ENCODE measurements at places on chromosomes 12 and 14.

DNA sequence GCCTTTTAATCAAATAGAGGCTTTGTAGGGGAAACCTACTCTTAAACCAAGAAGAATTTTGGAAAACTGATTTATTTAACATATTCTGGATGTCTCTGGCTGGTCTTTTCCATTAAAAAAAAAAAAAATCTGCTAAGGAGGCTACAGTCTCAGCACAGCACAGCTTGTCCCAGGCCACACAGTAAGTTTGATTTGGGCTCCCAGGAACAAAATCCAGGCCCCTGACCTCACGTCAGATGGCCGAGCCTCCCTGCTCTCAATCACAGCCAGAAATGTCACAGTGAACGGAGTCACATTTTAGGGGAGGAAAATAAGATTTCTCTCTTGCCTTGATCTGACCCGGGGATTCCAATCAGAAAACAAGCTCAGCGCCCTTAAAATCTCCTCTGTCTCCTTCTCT, 72.9 kb upstream of the TBX5 start:
- DNase-seq = no peak

DNA sequence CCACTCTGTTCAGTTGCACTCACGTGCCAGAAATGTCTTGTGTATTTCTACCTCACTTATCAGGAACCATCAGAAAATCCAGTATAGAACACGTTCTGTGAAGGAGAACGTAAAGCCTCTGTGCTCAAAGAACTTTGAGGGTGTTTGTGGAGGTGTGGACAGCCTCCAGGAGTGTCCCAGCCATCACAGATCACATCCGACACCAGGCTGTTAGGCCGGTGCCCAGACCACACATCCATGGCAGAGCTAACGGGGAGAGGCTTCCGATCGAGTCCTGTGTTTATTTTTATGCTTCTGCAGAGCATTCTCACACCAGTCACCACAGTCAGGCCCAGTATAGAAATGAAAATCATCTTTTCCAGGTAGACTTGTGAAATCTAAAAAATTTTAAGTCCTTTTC, 53.6 kb downstream of the TPCN1 start:
- DNase-seq = no peak

DNA sequence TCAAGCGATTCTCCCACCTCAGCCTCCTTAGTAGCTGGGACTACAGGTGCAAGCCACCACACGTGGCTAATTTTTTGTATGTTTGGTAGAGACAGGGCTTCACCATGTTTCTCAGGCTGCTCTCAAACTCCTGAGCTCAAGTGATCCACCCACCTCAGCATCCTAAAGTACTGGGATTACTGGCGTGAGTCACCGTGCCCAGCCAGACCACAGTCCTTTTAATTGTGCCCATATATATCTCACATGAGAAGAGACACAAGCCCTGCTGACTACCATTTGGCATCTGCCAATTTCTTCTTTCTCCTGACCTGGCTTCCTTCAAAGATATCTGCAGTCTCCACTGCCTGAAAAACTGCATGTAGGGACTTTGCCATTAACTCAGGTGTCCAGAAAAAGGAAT, 142.5 kb downstream of the DPY19L2 start:
- DNase-seq = no peak

GRCh38 chr12:114679942-114680341, 4.0 kb downstream of the TBX3 start:
- no peak for DNase-seq

GRCh38 chr14:82091097-82091496, 557.4 kb upstream of the SEL1L start:
- no peak for DNase-seq

GRCh38 chr12:111353603-111354295, 15.1 kb downstream of the PHETA1 start:
- DNase-seq = no peak

- no peak for DNase-seq
Measured at GRCh38 chr14:20820063-20820904, 17.6 kb upstream of the RNASE1 start.

GRCh38 chr14:50734950-50735695, 67.0 kb upstream of the SAV1 start:
- no peak for DNase-seq

DNA sequence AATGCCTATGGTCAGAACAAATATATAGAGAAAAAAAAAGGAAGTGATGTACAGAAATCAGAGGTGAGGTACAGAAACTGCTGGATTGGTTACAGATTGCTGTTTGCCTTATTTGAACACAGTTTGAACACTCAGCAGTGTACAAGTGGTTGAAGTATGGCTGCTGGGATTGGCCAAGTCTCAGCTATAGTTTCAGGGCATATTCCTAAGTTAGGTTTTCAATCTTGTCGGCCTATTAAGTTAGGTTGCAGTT, 146.4 kb downstream of the LLPH start:
- no peak for DNase-seq

DNA sequence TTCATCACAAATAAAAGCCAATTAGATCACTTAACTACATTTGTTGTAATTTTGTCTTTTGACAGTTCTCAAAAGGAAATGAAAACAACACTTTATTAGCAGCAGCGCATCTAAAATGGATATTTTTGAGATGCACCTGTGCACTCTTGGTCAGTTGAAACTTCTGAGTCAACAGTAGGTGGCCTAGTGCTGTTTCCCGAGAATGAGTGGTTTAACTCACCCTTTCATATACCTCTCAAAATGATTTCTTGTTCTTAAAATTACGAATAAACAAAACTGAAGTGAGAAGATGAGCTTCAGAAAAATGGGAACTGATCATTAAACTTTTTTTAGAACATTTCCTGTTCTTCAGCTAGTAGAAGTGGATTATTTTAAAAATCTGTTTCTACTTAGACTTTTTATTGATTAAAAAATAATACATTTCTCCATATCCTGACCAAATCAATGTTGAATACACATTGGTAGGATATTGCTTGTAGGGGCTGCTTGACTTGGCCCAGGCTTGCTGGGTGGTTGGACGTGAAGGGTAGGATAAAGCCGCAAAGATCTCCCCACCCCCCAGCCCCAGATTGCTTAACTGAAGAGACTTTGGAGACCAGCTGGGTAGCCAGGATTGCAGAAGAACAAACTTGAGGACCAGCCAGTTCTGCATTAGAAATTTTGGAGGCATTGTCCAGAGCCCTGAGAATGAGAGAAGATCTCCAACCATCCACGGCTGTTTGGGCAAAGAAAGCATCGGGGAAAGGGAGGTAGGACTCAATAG, 22.3 kb upstream of the STK38L start:
- no peak for DNase-seq

- DNase-seq = no peak
Measured at GRCh38 chr12:47394070-47394469, 311.8 kb downstream of the RPAP3 start.

GRCh38 chr14:39369029-39369428, 63.2 kb downstream of the FBXO33 start:
- DNase-seq = no peak

- no peak for DNase-seq
Measured at GRCh38 chr12:104155711-104156555, 17.9 kb upstream of the NFYB start.

- DNase-seq = no peak
Measured at GRCh38 chr12:46507766-46508165, 135.2 kb upstream of the SLC38A2 start.

GRCh38 chr12:118120579-118121363, 15.2 kb upstream of the PEBP1 start:
- DNase-seq = peak; percentile 15

GRCh38 chr14:20539906-20540305, 20.9 kb downstream of the RNASE9 start:
- DNase-seq = no peak

DNA sequence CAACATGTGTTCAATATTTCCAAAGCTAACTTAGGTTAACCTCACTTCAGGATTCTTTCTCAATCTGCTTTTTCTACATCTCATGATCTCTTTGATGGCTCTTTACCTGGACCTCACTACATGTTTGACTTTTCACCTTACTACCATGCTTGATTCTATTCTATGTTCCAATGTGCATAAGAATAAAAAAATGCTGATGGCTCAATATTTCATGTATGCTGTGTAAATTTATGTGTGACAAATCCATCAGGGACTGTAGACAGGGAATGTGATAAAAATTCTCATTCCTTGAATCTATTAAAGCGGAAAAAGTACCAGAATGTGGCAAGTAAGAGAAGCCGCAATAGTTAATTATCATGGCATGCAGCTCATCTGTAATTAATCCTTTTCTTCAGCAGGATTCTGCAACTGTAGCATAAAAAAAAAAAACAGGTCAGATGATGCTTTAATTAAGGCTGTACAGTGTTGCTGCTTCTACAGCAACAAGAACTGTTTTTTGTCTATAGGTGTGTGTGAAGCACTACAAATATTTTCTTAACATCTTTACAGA, 276.9 kb upstream of the PRKD1 start:
- no peak for DNase-seq

DNA sequence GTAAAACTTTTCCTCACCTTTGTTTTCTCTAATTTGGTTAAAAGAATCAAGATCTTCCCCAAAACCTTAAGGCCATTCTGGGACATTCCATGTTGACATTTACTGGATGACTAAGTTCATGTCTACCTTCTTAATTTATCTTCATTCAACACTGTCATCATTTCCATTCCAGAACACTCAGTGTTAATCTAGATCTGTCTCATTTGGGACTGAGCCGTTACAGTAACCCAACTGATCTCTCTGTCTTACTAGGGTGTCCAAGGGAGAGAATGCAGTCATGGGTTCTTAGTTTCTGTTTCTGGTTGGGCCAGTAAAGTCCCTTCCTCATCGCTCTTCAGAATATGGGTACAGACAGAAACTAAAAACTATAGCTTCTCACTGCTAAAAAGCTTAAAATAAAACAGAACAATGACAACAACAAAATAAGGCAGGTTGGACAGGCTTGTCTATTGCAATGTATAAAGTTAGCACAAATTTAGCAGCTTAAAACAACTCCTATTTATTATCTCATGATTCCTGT, 144.8 kb downstream of the ASCL1 start:
- no peak for DNase-seq

- no peak for DNase-seq
Measured at GRCh38 chr12:46711756-46712155, 114.0 kb downstream of the SLC38A4 start.

- no peak for DNase-seq
Measured at GRCh38 chr12:40691913-40692764, at the start of gene CNTN1. TSS of gene CNTN1 (plus strand) at chr12:40692439.

GRCh38 chr12:10701131-10701681, 21.9 kb downstream of the YBX3 start:
- no peak for DNase-seq

DNA sequence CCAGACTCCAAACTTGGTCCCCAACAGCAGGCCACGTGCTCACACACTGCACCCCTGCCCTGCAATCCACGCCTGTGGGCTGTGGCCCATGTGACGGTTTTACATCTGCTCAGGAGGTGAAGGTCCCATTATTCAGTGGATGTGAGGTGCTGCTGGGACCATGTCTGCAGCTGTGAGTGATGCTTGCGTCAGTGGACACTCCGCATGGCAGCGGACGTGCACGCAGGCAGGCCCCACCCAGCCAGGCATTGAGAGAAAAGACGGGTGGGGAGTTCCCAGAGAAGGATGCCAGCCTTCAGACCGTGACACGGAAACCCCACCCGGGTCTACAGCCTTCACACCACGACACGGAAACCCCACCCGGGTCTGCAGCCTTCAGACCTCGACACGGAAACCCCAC, 67.6 kb downstream of the NOC4L start:
- DNase-seq = no peak

DNA sequence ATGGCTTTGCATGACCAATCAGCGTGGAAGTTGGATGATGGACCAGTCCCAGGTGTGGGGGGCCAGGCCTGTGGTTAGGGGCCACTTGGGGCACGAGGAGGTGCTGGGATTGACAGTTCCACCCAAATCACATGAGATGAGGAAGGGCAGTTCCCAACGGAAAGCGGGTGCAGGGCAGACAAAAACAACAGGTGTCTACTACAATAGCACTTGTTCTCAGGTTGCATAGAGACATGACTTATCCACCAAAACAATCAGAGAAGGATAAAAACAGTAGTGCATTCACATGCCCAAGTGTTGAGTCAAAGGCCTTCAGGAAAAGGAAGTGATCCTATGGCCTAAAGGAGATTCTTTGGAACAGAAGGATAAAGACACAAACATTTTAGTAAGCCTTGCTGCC, 14.6 kb upstream of the EIF2B2 start:
- DNase-seq = no peak

DNA sequence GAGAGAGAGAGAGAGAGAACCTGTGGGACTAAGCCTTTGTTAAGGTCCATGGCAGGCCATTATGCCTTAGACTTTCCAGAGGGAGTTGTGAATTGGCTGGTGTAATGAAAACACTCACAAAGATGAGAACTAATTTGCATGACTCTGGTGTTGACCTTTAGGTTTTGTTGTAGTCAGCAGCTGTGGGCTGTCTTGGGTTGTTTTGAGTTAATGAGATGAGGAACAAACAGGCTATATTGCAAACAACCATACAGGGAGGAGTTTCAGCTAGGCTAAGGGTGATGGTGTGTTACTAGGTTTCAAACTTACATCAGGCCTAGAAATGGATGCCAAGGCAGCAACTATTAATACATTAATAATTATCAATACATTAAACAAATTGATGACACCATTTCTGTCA, 26.3 kb downstream of the ATXN7L3B start:
- DNase-seq = no peak

GRCh38 chr12:52448228-52448627, 3.7 kb downstream of the KRT6B start:
- DNase-seq = no peak

DNA sequence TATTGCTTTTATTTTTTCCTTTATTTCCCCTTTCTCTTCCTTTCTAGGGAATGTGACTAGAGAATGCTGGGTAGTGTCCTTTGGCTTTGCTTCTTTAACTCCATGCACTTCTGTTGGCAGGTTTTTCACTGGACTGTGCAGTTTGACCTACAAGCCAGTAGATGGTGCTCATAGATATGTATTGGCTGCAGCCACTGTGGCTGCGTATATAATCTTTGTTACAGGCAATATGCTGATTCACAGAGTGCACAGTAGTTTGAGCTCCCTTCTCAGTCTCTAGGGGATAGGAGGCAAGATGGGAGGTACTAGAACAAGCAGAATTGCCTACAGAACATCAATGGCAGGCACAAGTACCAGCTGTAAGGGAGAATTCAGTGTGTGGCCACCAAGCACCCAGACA, 503.5 kb downstream of the LRFN5 start:
- peak; percentile 3 for DNase-seq

GRCh38 chr14:34750670-34751069, 36.3 kb upstream of the CFL2 start:
- DNase-seq = no peak

DNA sequence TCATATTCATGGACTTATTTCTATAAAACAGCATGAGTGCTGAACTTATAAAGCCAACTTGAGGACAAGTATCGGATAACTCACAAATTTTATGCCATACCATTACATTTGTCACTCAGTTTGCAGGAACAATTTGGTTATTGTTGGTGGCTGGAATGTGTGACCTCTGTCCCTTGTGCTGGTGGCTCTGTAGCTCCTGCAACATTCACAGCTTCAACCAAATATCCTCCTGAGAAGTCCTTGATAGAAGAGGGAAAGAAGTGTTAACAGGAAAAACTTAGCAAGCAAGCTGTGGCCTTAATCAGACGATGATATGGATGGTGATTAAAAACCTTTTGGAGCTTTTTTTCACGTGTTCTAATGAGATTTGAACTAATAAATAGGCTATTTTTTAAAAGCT, 61.0 kb upstream of the DNM1L start:
- no peak for DNase-seq

Data from bone marrow (tissue), 2 donors.